ENCODE measurements at places on chromosomes 5 and 9.

GRCh38 chr5:150567031-150567717 is 59.2 kb downstream of the NDST1 start:
- no peak for DNase-seq

- no peak for DNase-seq
Measured at GRCh38 chr9:71769175-71770161, 1.2 kb upstream of the CEMIP2 start.

DNA sequence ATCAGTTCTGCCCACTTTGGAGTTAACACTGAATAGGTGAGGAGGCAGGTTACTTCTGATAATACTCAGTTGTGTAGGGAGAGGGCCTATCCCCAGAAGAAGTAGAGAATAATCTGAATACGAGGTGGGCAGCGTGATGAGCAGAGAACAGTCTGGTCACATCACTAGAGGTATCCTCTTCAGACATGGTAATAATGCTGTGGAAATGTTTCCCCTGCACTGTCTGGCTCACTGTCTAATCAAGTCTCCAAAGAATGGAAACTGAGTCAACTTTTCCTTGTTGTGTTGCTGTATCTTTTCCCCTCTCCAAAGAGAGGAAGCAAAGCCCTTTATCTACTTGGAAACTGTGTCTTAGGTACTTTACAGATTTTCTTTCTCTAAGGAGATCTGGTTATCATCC is 110.9 kb upstream of the ANKRD55 start:
- no peak for DNase-seq

DNA sequence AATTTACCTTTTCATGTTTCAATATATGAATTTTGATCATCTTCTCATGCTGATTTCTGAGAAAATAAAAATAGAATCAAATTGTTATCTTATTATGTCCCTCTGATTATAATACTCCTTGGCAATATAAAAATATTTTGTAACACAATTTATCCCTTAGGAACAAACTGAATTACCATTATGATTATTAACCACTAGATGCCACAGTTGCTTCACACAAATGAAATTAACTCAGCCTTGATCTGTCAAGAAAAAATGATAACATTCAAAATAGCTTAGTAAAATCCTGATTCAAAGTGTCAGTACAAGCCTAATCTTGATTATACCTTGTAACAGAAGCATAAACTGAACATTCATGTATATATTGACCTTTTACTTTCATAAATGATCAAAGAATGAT is 4.8 kb upstream of the CHSY3 start:
- DNase-seq = no peak

GRCh38 chr9:124968238-124968637 is 27.4 kb upstream of the GOLGA1 start:
- no peak for DNase-seq

DNA sequence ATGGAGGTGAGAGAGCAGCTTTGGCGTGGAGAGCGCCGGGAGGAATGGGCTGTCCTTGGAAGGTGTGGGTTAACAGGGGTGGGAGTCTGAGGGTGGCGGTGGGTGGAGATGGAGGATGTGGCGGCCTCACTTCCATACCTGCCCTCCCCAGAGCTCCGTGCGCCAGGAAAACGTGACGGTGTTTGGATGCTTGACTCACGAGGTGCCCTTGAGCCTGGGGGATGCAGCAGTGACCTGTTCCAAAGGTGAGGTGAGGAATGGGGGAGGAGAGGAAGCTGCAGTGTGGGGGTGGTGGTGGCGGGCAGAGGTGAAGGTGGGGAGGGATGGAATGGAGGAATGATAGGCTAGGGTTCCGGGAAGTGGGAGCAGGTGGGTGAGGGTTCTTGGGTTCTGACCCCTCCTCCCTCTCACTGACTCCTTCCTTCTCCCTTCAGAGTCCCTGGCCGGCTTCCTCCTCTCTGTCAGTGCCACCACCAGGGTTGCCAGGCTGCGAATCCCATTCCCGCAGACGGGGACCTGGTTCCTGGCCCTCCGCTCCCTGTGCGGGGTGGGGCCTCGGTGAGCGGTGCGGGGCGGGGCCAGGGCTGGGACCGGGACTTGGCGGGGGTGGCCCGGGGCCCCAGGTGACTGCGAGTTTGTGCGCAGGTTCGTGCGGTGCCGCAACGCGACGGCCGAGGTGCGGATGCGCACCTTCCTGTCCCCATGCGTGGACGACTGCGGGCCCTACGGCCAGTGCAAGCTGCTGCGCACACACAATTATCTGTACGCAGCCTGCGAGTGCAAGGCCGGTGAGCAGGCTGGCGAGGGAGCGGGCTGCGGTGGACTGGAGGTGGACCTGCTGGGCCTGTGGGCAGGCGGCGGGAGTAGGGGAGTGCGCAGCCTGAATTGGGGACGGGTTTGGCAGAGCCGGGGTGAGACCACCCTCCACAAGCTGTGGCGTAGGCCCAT is 17.1 kb downstream of the TMEM8B start:
- DNase-seq = no peak

DNA sequence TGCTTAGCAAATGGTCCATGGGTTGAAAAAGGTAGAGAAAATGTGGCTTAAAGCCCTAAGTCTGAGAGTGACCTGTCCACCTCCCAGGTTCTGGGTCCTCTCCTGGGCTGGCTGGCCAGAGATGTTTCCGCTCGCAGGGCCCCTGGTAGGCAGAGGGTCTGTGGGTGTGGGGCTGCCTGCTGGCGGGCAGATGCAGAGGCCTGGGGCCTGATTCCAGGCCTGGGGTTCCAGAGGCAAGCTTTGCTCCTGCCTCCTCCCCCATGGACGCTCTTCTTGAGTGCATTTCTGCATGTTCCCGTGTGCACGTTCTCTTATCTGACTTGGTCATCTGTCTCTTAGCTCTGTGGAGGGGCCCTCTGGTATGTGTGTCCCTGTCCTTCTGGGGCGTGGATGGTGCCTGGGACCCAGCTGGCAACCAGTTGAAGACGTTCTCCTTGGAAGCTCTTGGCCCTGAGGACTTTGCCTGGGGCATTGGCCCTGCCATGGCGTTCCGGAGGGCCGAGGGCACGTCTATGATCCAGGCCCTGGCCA is 3.8 kb downstream of the MIGA2 start:
- no peak for DNase-seq

DNA sequence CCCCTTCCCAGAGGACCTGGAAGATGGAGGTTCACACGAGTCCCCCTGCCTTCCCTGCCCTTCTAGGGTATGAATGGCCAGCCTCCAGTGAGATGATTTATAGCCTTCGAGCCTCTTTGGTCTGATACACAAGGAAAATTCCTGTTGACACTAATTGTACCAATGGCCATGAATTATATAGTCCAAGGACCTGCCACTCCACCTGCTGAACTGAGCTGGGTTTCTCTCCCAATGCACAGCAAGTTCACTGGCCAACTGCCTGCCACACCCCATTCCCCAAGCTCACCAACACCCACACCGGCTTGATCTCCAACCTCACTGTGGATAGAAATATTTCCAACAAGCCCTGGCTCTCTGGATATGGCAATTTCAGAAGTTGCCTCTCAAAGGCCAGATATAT is 9.3 kb upstream of the ADRA1B start:
- DNase-seq = no peak

- no peak for DNase-seq
Measured at GRCh38 chr9:107137495-107138202, 145.4 kb upstream of the RAD23B start.

DNA sequence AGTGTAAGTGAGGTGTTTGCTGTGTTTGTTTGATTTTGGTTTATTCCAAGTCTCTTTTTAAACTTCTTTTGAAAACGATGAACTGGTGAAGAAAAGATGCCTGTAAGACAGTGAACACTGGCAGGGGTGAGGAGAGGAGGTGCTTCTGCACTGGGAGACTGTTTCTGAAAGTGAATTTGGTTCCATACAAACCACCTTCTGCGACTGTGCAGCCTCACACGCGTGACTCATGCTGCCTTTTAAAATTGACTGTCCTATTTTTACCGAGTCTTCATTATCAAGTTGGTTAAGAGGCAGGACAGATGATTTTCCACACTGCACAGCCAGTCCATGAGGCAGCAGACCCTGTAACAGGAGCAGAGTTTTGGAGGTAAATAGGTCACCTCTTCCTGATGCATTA is 340.6 kb downstream of the MTRR start:
- no peak for DNase-seq

GRCh38 chr5:78835176-78835575 is 149.9 kb downstream of the ARSB start:
- DNase-seq = no peak

DNA sequence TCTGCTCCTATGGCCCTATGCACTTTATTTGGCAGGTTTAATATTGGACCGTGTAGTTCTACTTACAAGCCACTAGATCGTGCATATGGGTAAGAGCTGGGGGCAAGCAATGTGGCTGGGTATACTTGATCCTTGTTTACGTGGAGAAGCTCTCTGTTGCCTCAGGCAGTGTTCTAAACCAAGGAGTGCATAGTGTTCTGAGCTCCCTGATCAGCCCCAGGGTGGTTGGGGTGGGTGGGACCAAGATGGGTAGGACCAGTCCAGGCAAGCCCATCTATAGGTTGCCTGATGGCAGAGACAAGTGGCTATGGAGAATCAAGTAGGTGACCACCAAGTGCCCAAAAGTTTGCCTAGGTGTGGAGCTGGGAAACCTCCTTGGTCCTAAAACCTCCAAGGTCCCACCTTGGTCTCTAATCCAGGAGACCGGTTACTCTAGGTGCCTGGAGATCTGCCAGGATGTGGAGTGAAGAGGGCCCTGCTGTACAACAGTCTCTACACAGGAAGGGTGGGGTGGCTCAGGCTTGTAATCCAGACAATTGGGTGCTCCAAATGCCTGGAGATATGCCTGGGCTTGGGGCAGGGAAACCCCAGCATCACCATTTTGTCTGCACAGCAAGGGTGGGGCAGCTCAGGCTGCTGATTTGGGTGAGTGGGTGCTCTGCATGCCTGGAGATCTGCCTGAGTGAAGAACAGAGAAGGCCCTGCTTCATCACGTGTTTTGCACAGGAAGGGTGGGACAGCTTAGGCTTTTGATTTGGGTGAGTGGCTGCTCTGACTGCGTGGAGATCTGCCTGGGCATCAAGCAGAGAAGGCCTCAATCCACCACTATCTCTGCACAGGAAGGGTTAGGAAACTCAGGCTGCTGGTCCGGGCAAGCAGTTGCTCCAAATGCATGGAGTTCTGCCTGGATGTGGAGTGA is 659.8 kb downstream of the TLE4 start:
- no peak for DNase-seq

DNA sequence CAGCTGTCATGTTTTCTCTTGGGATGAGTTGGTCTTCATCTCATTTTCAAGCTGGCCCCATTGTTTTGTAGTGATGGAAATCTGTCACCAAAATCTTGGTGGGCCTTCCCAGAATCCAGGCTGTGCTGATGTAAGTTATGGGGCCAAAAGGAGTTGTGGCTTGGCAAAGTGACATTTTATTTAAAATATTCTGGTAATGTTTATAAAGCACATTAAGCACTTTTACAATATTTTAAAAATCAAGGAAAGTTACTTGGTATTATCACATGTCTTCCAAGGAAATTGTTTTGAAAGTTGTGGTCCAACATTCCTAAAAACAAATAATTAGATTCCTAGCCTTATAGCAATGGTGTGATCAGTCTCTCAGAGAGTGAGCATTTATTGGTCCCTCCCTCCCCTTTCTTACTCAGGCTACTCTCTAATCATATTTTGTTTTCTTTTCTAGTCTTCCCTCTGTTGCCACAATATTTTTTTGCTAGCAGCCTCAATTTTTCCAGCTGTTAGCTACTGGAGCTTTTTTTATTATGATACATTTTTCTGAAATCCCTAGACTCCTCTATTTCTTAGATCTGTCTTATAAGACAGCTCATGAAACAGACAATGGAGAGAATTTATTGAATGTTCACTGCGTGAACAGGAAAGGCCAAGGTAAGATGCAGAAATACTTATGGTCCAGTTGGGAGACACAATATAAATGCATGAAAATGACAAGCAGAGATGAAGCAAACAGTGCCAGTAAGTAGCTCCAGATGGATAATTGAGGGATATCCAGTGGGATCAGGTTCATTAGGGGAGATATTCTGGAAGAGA is 408.1 kb upstream of the ZNF608 start:
- peak; percentile 12 for DNase-seq

GRCh38 chr9:129208207-129209032 is 30.4 kb upstream of the IER5L start:
- no peak for DNase-seq

- no peak for DNase-seq
Measured at GRCh38 chr5:176862330-176862995, 36.7 kb downstream of the HK3 start.

- DNase-seq = no peak
Measured at GRCh38 chr5:172769616-172770373, 1.2 kb downstream of the DUSP1 start.

DNA sequence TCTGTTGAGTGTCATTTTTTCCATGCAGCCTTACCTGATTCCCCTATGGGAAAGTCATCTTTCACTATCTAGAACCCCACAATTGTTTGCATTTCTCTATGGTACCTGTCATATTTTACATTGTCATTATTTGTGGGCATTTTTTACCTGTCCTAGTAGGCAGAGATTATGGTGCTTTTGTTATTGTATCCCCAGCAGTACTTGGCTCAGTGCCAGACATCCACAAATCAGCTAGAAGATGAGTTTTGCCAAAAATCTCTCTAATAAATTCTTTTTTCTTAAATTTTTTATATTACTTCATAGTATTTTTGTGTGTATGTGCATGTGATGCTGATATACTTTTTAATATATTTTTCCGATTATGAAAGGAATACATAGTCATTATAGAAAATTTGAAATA is 13.2 kb downstream of the GARNL3 start:
- no peak for DNase-seq

DNA sequence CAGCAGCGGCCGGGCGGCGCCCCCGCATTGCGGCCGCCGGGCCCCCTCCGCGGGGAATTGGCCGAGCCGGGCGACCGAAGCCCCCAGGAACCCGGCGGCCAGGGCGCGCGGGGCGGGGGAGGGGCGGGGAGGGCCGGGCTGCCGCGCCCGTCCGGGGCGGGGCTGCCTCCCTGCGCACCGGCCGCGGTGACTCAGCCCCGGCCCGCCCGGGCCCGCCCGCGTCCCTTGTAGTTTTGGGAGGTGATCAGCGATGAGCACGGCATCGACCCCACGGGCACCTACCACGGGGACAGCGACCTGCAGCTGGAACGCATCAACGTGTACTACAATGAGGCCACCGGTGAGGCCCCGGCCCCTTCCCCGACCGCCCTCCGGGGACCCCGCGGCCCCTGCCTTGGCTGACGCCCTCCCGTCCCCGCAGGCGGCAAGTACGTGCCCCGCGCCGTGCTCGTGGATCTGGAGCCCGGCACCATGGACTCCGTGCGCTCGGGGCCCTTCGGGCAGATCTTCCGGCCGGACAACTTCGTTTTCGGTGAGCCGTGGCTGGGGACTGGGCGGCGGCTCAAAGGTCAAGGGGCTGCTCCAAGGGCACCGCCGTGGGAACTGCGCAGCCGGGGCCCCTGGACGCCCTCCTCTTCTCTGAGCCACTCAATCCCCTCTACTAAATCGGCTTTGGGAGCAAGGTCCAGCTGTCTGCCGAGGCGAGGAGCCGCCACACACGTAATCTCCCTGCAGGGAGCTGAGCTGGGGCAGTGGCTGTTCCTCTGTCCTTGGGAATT is 592 bp downstream of the TUBB4B start:
- DNase-seq = no peak
